Fibroblast of skin of left quadriceps (primary cell): ENCODE measurements at places on chromosomes 3 and 15.

GRCh38 chr3:42499478-42499871 lies 3.0 kb upstream of the VIPR1 start:
- DNase-seq = no peak

- DNase-seq = no peak
Measured at GRCh38 chr3:8574040-8574669, 70.4 kb downstream of the SSUH2 start.

GRCh38 chr3:43104660-43105595 lies 951 bp downstream of the POMGNT2 start:
- DNase-seq = no peak

DNA sequence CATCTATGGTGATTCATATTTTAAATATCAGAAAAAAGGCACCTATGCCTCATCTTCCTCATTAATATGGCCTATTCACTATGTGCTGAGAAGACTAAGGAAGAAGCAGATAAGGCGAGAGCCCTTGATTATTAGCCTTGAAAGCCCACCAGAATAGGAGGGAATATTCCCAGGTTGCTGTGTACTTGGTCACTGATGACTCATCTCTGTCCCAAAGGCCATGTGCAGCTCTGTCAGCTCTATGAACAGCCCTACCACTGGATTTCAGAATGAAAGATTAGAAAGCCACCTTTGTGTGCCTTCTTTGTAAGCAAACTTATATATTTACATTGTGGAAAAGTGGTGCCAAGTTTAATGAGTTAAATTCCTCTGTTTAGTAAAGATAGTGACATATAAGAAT lies 211.5 kb downstream of the NFKBIZ start:
- no peak for DNase-seq

- DNase-seq = no peak
Measured at GRCh38 chr3:167110901-167111300, 269.2 kb downstream of the ZBBX start.

GRCh38 chr3:129958755-129959154 lies 15.8 kb upstream of the TRH start:
- no peak for DNase-seq

DNA sequence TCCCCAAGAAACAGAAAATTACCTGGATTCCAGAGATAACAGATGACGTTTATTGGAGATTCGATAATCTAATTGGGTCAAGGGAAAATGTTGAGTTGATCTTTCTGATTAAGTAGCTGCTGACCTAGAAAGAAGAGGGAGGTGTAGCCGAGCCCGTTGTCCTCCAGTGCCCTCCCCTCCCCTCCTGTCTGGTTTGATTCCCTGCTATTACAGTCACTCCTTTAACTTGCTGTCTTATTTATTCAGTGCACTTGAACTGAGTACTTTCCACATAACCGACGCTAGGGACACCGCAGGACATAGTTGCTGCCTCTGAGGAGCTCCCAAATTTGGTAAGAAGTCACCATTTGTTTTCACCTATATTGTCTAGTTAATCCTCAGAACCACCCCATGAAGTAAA lies 103.7 kb downstream of the AQP9 start:
- DNase-seq = no peak

GRCh38 chr3:187870360-187871203 lies 125.3 kb upstream of the BCL6 start:
- no peak for DNase-seq

GRCh38 chr3:186828340-186828739 lies 14.2 kb upstream of the ADIPOQ start:
- no peak for DNase-seq

DNA sequence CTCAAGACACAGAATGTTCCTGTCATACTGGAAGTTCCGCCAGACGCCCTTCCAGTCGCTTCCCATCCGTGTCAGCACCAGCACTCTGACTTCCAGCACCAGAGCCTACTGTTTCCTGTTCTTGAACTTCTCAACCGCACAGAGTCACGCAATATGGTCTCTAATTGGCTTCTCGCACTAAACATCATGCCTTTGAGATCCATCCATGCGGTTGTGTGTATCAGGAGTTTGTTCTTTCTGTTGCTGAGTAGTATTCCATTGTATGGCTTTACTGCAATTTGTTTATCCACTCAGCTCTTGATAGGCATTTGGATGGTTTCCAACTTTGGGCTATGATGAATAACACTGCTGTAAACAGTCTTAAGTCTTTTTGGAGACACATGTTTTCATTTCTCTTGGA lies 112.1 kb downstream of the LRRK1 start:
- no peak for DNase-seq

- no peak for DNase-seq
Measured at GRCh38 chr3:72720566-72720965, 127.7 kb downstream of the SHQ1 start.

- DNase-seq = no peak
Measured at GRCh38 chr15:63380808-63381282, 801 bp downstream of the CA12 start.

DNA sequence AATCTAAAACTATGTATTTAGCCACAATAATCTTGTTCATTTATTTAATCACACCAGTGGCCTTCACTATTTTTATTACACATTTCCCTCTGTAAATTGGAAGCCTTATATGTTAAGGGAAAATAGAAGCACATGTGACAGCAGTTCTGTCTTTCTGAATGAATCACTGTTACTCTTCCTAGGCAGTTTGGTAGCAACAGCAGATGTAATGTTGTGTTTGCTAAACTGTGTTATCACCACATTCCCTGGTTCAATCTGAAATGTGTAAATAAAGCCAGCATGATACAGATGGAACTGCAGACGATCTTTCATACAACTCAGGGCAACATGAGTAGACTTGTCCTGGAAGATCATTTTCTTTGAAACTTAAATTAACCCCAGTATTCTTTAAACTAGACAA lies 220.1 kb downstream of the MCTP2 start:
- DNase-seq = no peak

GRCh38 chr3:50230104-50230793 lies 5.8 kb upstream of the GNAI2 start:
- DNase-seq = no peak

GRCh38 chr3:5002174-5002870 lies 23.1 kb downstream of the BHLHE40 start:
- no peak for DNase-seq

DNA sequence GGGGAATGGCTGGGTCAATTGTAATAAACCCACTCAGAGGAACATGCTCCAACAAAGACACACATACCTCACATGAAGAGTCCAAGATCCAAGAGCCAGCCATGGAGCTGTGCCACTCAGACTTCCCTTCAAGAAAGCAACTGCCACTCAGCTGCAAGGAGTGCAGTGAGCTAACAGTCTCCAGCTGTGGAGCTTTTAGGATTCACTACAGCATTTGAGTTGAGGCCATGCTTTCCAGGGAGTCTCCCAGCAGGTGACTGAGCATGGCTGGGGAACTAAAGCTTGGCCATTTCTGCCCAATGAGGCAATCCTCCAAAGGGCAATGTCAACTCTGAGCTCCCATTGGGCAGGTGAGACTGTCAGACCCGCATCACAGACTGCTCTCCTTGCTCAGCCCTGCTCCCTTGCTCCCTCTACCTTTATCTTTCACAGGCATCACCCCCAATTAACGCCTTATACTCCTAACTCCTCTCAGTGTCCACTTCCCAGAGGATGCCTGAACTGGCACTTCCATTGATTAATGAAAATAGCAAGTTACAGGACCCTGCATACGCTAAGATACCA lies 165.3 kb upstream of the CTNNB1 start:
- no peak for DNase-seq

- DNase-seq = no peak
Measured at GRCh38 chr15:101174152-101174920, 77.5 kb downstream of the CHSY1 start.

GRCh38 chr15:51281368-51281967 lies 56.9 kb downstream of the CYP19A1 start:
- peak; percentile 12 for DNase-seq

DNA sequence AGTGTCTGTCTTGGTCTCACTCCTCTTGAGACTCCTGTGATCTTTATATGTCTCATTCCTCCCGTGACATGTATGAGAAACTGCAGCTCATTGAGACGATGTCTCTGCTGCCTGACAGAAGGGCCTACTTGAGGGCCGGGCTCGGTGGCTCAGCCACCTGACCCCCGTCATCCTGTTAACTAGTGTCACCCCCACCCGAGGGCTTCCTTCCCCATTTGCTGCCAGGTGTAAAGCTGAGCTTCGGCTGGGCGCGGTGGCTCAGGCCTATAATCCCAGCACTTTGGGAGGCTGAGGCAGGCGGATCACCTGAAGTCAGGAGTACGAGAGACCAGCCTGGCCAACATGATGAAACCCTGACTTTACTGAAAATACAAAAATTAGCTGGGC lies 12.7 kb downstream of the SEMA4B start:
- no peak for DNase-seq

DNA sequence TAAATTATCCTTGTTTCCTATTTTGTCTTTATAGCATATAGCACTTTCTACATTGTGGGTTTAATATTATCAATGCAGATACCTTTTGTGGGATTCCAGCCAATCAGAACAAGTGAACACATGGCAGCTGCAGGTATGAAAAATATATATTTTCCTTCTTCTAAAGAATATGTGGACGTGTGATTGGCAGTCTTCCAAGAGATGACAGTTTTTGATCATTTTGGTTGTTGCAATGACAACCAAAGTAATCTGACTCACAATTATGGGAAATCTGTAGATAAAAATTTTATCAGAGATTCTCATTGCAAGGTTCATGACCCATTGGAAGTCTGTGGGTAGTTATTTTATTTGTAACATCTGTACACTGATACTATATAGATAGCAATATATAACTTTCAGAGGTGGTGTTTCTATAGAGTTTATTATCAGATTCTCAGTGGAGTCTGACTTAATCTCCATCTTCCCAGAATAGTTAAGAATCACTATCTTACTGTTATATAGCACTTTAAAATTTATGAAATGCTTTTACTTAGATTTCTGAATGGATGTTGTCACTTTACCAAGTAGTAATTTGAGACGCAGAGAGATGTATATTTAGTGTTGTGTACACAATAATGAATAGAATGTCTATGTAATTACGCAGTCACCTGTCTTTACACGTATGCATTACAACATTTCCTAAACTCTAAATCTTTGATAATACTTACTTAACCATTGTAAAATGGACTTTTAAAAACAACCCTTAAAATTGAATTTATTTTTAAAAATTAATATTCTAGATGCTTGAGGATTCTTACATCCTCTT lies 82.5 kb downstream of the STT3B start:
- DNase-seq = no peak

GRCh38 chr15:77454265-77454664 lies 33.6 kb downstream of the HMG20A start:
- no peak for DNase-seq

- DNase-seq = no peak
Measured at GRCh38 chr3:194840661-194841514, 155.2 kb downstream of the FAM43A start.

DNA sequence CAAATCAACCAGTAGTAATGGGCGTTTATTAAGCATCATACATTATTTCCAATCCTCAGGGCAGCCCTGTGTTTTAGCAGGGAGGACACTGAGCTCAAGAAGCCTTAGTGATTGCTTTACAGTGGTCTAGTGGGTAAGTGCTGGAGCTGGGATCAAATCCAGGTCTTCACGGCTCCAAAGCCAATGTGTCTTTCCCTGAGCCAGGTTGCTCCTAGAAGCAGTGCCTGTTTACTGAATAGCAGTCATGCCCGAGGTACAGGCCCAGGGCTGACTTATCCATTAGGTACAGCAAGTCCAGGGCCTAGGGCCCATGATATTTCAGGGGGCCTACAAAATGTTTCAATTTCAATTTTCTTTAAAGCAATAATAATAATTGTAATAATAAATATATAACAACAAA lies 9.6 kb upstream of the SMAD6 start:
- DNase-seq = no peak

DNA sequence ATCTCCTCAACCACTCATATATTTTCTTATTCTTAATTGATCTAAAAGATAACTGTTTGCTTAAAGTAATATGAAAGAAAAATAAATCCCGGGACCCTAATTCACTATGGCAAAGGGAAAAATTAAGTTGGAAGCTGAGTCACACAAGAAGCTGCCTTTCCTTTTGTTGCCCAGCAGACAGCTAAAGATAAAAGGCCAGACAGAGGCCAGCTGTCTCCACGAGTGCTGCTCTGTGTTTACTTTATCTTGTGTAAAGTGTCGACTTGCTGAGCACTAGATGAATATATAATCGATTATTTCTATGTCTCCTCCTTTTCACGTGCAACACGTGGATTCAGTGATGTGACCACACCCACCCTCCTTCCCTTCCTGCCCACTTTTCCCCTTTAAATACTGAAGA lies 52.8 kb upstream of the NSMCE3 start:
- DNase-seq = no peak

DNA sequence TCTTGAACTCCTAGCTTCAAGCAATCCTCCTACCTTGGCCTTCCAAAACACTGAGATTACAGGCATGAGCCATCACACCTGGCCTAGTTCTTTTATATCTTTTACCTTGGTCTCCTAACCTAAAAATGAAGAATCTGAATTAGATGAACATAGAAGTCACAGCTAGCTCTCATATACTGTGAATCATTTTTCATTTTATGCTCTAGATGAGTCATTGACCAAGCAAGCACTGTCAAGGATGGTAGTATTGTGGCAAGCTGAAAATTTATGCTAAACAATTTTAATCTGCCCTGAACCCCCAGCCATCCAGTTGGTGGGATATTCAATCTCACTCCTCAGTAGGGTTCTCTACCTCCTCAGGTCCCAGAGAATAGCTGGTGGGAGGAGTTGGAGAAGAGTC lies 48.3 kb upstream of the DNAJC13 start:
- DNase-seq = no peak

DNA sequence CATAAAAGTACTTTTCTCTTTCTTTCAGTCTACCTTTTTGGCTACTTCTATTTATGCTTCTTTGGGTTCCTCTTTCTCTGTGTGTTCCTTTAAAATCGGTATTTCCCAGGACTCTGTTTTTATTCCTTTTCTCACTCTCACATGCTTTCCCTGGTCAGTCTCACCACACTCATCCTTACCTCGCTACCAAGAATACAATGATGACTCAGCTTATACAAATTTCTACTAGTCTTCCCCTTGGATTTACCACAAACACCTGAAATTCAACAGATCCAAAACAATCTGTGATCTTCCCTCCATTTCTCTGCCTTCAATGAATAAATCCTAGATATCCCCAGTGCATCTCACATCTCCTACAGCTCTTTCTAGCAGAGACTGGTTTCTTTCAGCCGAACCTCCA lies 52.9 kb downstream of the TUBGCP4 start:
- no peak for DNase-seq

DNA sequence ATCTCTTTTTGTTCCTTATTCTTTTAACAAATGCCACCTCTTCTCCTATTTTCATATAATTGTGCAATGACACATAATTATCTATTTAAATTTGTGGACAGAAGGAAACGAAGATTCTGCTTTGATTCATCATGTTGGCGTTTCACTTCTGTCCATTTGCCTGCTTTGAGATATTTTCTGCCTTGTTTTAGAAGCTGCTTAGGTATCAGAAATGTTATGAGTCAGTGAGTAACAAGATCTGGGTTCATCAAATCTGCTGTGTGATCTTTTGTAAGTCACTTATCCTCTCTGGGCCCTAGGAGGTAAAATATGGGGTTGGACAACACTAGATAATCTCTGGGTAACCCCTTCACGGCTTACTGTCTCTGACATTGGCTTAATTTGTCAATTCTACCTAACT lies 7.3 kb upstream of the MINDY4B start:
- no peak for DNase-seq

GRCh38 chr3:173038484-173038871 lies 102.6 kb downstream of the SPATA16 start:
- no peak for DNase-seq

- no peak for DNase-seq
Measured at GRCh38 chr15:29242456-29243242, 27.0 kb downstream of the NSMCE3 start.

GRCh38 chr3:149575213-149575960 lies 82.4 kb downstream of the WWTR1 start:
- DNase-seq = peak; percentile 87

GRCh38 chr15:84797212-84797611 lies 19.9 kb upstream of the ALPK3 start:
- no peak for DNase-seq
